B cell (primary cell): ENCODE measurements at places on chromosomes 12 and 14.

GRCh38 chr12:49730568-49731101, 10.7 kb upstream of the TMBIM6 start:
- DNase-seq: no peak

DNA sequence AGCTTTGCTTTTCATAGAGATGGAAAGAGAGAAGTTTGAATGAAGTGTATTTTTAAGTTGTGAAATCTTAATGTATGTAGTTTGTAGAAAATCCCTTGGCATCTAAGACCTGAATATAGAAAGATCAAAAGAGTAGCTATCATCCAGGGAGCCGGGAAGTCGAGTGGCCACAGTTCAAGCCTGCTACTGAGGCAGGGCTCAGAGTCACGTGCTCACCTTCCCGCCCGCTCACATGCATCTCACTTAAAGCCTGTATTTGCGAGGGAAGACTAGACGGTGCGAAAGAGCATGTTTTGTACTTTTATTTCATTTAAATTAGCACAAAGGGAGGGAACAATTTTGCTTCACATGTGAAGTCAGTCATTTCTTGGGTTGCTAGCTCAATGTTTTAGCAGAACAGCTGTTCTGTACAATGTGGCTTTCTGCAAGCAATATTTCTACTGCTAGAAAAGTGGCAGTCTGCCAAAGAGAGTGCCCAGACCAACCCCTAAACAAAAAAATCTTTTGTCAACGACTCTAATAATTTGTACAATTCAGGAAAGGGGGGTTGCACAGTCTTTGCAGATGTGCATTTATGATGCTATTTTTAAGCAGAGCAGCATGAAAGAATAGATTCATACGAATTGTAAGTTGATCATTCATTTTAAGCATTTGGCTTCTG, 290.7 kb downstream of the NPAS3 start:
- DNase-seq: no peak

DNA sequence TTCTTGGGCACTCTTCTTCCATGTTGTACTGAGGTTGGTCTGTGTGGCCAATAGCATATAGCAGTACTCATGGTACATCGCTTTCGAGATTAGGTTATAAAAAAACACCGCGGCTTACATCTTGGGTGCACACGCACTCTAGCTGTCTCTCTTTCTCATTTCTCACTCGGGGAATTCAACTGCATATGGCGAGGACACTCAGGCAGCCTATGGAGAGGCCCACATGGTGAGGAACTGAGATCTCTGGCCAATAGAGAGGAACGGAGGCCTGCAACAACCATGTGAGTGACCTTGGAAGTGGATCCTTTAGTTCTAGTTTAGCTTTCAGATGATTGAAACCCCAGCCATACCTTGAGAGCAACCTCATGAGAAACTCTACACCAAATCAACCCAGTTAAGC, 45.6 kb downstream of the USP15 start:
- no peak for DNase-seq

DNA sequence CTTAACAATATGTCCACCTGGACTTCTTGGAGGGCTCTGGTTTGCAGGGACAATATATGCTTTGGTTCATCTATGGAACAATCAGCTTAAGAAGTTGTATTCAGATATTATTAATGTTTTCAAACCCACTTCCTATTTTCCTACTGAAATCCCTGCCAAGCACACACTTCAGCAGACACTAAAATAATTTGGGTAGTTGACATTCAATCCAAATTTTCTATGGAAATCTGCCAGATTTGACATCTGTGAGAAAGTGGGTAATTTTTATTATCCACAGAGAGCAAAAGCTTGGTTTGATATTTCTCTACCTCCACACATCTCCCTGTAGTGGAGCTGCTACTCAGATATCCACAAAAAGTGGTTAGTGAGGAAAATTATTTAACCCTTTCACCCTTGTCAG, 378.8 kb upstream of the SOX5 start:
- no peak for DNase-seq

DNA sequence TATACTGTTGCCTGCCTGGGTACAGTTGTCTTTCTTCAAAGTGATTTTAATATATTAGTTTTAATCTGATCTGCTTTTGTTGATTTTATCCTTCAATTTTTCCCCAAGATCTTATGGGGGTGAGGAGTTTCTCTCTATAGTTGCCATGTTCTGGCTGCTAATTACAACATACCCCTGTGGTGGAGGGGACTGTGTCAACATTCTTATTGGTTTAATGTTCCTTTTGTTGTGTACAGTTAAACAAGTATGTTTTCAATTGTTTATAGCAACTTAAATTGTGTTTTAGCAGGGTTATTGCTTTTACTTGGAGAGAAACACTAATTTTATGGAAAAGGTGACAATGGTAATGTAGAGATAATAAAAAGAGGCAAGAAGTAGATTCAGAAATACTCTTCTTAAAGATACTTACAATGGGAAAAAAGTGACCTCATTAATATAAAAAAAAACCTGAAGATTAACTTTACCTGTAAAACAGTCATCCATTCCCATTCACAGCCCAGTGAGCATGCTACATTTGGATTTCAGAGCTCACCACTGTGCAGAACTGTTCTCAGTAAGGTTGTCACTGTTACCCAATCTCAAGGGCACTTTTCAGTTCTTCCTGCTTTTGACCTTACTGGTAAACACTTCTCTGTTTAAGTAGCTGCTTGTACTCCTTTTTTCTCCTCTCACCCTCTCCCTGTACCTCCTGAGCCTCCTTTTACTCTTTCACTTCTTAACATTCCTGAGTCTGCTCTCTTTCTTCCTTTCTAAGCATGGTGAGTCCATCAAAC, 8.1 kb upstream of the LRRK2 start:
- DNase-seq: no peak

- DNase-seq: no peak
These were observed 97.9 kb upstream of the USP44 start for GRCh38 chr12:95648990-95649791.

DNA sequence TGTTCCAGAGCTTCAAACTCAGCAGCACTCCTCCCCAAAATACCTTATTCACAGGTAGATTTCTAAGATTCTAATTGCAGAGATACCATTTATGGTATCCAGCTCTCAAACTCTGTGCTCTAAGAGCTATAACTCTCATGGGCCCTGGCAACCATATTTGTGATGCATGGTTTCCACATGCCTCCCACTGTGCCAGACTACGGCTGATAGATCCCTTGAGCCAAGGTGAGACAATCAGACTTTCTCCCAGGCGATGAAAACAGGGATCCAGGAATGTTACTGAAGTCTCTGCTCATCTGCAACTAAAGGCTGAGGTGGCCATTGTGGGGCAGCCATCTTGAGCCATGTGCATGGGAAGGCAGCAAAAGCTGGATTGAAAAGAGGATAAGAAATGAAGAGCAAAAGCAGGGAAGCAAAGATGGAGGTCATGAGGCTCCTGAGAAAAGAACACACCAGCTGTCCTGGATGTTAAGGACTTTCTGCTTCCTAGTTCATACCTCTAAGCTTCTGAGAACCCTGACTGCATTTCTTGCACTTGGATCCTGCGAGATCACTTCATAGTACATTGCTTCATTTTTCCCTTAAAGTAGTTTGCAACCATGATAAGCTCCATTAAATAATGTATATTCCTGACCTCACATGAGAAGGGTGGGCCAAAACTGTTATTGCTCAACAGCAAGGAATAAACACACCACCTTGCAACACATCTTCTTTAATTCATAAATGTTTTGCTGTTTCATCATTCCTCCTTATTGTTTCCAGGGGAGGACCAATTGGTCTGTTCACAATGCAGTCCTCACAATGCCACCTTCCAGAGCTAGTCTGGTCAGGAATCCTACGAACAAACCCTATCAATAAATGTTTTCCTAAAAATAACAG, 5.4 kb downstream of the EGLN3 start:
- no peak for DNase-seq

- no peak for DNase-seq
These were observed 54.3 kb downstream of the TECPR2 start for GRCh38 chr14:102417001-102417431.

GRCh38 chr12:116400636-116401372, 123.3 kb upstream of the MED13L start:
- DNase-seq: peak; percentile 57

DNA sequence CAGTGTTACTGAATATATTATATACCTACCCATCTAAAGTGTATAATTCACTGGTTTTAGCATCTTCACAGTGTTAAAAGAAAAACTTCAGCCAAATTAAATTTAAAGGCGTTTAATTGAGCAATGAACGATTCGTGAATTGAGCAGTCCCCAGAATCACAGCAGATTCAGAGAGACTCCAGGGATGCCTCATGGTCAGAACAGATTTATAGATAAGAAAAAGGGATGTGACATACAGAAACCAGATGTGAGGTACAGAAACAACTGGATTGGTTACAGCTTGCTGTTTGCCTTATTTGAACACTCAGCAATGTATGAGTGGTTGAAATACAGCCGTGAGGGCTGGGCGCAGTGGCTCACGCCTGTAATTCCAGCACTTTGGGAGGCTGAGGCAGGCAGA, 84.6 kb downstream of the WNK1 start:
- DNase-seq: no peak

DNA sequence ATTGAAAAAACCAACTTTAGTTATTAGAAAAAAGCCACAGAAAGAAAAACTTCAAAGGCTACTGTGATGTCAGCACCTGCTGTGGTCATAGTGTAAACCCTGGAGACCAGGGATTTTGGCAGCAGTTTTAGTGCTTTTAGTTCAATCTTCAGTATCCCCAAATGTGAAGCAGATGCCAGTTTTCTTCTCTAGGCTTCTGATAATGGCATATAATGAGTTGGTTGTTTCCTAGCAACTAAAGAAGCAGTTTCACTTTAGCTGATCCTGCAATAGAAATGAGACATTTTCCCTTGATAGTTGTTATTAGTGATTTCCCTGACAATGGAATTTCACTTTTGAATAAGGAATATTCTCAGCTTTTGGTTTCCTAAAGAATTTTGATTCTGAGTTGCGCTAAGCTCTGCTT, 131.2 kb downstream of the NUBPL start:
- no peak for DNase-seq

GRCh38 chr12:72747111-72747849, 475.1 kb downstream of the TRHDE start:
- DNase-seq: no peak

GRCh38 chr12:120849765-120850164, 54.4 kb downstream of the SPPL3 start:
- no peak for DNase-seq

- no peak for DNase-seq
These were observed 51.0 kb upstream of the TBX3 start for GRCh38 chr12:114735011-114735410.

DNA sequence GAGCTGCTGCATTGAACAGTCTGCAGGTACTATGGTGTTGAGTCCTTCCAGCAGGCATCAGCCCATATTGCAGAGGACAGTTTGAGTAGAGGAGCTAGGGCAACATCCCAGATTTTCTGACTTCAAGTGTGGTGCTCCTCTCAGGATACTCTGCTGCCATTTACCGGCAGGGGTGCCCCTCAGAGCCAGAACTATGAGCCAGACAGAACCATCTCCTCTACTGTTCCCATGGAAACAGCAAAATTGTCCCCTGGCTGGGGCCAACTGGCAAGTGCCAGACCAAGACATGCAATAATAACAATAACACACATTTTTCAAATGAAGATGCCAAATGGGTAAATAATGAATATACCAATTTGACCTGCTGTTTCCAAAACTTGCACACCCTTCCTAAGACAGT, 102.9 kb downstream of the ADCK1 start:
- DNase-seq: no peak

DNA sequence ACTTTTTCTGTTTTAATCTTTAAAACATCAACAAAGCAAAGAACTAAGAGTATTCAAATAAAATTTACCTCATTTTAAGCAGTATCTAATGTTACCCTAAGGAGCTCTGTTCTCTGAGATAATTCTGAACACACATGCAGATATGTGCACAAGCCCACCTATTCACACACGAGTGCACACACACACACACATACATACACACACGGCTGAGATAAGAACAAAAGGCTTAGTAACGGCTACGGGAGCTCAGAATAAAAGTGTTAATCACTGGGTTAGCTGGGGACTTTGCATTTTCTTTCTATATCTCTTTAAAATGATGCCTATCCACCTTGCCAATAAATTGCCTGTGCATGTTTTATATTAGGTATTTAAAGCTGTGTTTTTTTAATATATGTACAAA, 1096.3 kb downstream of the GALC start:
- no peak for DNase-seq

DNA sequence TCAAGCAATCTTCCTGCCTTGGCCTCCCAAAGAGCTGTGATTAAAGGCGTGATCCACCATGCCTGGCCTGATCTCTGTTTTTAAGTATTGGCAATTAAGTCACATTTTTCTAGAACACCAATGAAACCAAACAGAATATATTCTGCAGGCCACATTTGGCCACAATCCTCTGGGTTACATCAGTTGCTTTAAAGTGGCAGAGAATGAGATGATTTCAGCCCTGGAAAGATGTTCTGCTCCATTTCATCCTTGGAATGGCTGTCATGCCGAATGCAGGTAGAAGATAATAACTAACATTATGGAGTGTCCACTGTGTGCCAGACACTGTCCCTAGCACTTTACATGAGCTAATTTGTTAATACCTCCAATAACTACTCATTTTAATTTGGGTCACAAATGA, 154.4 kb downstream of the PTPN11 start:
- no peak for DNase-seq

- DNase-seq: no peak
These were observed 182.4 kb downstream of the EGLN3 start for GRCh38 chr14:33768458-33768830.
